ENCODE measurements at places on chromosomes 11 and 22. TPM values are rescaled to one million over a fixed set of nuclear protein-coding genes. Genes with fewer than 3 reads are reported as not detected.

The PRAME gene
- total RNA-seq, result not detected

The PKNOX2 gene
- not detected for total RNA-seq

The CD3G gene
- total RNA-seq, result 7.6 TPM

The SPON1 gene
- total RNA-seq, result not detected

The PANX2 gene
- total RNA-seq, result 0.27 TPM

The UCP2 gene
- total RNA-seq, result 562 TPM

Data from natural killer cell (primary cell).